ENCODE measurements at places on chromosomes 2 and 18.

GRCh38 chr2:135074216-135074615 lies 22.1 kb downstream of the RAB3GAP1 start:
- no peak for DNase-seq

DNA sequence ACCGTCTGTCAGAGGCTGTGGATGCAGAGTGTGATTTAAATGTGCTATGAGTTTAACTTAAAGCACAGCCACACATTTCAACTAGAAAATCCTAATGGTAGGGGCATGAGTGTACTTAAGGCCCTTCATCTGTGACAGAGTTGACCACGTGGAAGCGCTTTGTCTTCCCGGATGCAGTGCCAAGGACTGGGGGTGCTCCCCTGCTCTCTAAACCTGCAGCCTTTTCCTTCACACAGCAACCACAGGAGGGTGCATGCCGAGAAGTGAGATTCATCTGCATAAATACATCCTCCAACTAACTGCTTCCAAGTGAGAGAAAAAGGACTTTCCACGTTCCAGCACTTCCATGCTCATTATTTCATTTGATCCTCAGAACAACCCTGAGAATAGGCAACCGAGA lies 149.6 kb downstream of the MYT1L start:
- DNase-seq, result no peak

DNA sequence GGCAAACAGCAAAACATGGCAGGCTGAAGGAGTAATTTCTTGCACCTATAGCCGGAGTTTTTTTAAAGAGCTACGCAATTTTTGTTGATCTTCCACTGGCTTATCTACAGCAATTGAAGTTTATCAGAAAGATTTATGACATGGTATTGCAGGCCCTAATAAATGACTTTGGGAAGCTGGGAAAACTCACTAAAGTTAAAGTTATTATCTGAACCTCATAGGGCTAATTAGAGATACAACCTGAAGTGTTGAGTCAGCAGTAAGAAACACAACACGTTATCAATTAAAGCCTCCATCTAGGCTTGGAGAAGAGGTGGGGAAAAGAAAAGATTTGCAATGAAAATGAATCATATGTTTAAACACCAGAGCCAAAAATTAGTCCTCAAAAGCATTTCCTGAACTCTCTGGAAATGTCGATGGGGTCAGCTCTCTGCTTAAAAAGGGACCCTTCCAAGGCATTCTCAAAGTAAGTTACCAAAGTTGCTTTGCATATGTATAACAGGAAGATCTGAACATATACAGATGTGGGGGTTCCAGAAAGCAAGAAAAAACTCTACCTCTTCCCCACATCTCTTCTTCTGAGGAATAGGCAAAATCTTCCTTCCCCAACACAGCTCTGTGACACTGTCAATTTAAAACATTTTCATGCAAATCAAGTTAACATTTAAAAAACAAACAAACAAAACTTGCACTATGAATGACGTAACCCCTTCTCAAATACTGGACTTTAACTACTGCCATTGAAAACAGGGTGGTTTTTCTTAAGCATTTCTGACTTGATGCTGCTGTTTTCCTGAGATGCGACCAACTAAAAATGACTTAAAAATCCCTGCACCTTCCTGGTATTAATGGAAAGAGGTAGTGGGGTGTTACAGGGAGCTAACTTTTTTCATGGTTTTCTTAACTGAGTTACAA lies 915.6 kb downstream of the NRXN1 start:
- DNase-seq, result no peak

DNA sequence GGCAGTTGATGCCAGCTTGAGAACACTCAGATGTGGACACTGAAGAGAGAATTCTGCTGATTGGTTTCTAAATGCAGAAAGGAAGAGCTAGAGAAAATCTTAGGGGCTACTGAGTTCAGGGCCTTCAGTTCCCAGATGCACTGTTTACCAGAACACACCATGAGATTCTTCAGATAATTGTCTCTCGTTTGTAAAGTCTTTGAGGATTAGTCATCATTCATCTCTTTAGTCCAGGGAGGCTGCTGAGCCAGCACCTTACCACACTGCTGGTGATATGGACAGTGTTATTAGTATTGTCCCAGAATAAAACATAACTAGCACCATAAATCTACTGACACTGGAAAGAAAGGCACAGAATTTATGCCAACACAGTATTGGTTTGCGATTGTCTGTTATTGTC lies 690.8 kb upstream of the CELF4 start:
- no peak for DNase-seq
